ENCODE measurements at places on chromosomes 2 and 18. TPM values are rescaled to one million over a fixed set of nuclear protein-coding genes. Genes with fewer than 3 reads are reported as not detected.

Gene RAB6D
- total RNA-seq, result not detected

Gene EVX2
- not detected for total RNA-seq

Gene ANKRD30B
- total RNA-seq, result not detected

Gene APCDD1
- total RNA-seq, result 0.29 TPM

Gene CCDC68
- 0.43 TPM for total RNA-seq

DNA sequence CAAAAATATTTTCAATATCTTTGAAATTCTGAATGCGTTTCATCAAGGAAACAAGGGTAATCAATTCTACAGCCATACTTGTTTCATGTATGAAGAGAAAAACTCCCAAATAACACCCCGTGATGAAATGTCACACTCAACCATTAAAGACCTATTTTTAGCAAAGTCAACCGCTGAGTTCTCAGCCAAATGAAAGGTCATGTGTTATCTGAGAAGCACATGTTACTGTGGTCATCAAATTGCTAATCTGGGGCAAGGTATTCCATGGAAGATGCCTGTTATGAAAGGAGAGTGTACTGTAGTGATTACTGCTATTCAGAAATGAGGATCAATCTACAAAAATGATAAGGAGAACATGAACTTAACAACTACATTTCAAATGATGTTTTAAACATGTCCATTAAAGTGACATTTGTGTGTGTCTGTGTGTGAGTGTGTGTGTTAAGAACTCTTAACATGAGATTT lies 126.7 kb downstream of the BCL2 start:
- no peak for DNase-seq

DNA sequence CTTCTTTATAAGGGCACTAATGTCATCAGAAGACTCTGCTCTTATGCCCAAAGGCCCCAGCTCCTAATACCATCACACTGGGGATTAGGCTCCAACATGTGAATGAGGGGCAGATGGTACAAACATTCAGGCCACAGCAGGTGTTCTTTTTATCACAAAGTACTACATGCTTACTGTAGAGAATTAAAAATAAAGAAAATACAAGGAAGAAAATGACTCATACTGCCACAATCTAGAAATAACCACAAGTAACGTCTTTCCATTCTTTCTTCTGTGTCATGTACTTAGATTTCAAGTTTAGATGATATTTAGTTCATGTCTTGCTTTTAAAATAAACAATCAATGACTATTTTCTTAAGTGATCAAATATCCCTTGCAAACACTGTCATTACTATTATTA lies 100.3 kb upstream of the NEDD4L start:
- no peak for DNase-seq

DNA sequence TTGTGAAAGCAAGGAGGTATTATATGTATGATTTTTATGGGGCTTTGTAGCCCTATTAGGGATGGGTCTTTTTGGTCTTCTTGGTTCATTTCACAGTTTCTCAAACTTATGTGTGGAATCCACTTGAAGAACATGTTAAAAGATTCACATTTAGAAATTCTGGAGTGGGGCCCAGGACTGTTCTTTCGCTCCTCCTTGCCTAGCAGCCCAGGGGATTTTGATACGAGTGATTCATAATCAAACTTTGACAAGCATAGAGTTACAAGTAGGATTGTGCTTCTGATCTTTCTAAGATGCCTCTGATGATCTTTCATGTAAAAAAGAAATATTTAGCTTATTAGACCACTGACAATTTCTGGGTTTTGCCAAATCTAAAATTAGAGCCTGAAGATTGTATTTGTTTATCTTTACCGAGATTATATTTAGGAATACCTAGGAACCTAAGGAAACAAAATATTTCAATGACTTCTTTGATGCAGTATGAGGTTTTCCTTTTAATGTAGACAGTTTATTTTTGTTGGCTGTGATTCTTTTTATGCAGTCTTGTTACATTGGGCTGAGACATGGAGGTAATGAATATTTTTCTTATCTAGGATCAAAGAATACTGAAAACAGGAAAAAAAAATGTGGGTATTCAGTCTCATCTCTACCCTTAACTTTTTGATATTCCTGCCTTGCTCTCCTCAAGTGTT lies 324.0 kb downstream of the PARD3B start:
- no peak for DNase-seq

- DNase-seq, result no peak
Measured at GRCh38 chr2:169119851-169120250, 50.5 kb downstream of the DHRS9 start.

GRCh38 chr2:212535996-212536816 lies 2.4 kb downstream of the ERBB4 start:
- DNase-seq, result no peak

DNA sequence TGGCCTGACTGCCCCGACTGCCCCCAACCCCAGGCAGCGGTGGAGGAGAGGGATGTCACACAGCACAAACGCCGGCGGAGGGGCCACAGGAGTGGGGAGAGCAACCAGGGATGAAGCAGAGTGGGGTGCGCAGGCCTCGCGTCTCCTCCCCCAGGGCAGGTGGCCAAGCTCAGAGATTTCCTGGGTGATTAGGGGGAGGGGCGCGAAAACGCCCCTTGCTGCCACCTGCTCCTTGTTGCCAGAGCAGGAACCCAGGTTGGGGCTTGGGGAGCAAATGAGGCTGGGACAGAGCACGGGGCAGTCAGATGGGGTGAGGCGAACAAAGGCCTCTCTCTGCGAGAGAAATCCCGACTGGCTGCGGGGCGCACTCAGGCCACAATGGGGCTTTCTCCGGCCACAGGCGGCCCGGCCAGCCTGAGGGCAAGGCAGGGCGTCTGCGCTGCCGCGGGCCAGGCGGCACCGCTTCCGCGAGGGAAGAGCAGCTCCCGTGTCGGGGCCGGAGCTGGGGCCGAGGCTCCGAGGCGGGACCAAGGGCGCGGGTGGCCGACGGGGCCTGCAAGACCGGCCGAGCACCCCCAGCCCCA lies 11.5 kb downstream of the TEX44 start:
- no peak for DNase-seq

DNA sequence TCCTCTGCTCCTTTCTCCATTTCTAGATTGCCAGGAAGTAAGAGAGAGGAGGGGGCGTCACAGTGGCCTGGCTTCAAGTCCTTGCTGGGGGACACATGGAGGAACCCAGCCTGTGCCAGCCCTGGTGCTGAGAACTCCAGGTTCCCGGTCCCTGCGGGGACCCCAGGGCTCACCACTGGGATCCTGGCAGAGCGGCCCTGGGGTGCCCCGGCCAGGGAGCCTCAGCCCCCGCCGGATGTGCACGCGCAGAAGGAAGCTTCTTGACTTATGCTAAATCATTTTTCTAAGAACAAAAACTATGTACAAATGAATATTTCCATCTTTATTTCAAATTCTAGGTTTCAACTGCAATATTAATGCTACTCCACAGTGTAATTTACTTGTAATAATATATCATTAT lies 82.6 kb upstream of the SP3 start:
- no peak for DNase-seq

DNA sequence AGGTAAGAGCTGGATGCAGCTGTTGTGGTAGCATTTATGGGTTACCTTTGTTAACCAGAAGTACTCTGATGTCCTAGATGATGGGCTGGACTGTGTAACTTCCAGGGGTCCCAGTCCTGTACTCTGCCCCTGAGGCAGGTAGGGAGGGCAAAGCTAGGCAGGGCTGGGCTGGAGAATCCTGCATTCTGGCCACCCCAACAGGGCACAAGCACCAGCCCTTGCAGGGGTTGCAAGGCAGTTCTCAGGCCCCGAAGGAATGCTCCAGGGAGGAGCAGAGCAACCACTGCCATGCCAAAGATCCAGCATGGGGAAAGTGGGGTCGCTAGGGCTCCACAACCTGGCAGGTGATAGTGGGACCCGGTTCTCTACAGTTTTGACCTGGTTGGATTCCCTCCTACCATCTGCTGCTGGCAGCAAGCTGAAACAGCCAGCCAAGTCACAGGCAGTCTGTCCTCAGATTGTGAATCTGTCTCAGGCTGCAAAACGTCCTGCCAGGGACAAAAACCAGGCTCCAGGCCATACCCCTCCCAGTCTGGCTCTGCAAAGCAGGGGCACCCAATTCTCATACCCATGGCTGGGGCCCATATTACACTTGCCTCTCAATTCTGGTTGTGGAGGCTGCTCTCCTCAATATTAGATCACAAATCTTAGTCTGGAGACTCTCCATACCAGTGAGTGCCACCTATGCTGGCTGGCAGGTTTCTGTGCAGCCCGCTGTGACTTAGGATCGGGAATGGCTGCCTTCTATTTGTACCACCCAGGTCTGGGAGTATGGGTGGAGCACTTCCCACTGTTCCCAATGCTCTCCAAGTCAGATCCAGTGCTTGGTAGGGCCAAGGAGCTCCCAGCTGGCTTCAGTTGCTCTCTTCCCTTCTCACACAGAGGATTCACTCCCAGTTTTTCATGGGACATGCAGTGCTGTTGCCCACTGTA lies 61.1 kb downstream of the SMCHD1 start:
- DNase-seq, result no peak

DNA sequence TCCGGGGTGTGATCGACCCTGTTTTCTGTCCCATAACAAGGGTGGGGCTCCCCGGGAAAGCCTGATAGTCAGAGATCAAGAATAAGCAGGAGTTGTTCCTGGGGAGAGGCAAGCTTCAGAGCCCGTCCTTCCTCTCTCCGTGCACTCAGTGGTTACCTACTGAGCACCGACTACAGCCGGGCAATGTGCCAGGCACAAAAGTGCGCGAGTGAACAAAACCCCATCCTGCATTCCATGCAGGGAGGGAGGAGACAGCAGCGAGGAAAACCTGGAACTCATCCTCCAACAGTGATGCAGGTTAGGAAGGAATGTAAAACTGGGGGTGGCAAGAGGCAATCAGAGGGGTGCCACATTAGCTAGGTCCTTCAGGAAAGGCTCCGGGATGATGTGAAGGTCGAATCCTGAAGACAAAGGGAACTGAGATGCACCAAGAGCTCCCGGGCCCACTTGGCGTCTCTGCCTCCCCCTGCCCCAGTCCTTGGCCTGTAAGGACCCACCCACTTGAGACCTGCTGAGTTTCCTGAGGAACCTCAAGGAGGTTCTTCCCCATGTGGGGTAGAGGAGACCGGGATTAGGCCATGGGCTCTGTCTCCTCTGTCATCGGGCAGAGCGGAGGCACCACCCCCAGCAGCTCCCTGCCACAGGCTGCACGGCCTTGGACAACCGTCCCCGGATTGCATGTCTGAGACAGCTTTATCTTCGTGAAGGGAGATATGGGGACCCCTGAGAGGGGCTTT lies 198.2 kb downstream of the NDUFA10 start:
- DNase-seq, result no peak

GRCh38 chr18:42619771-42620170 lies 495.7 kb downstream of the RIT2 start:
- DNase-seq, result no peak

Data from Caki2 (cell line).